ENCODE measurements at places on chromosomes 3 and 15.

- no peak for DNase-seq
These were observed 267.3 kb downstream of the TLE3 start for GRCh38 chr15:69830430-69830829.

DNA sequence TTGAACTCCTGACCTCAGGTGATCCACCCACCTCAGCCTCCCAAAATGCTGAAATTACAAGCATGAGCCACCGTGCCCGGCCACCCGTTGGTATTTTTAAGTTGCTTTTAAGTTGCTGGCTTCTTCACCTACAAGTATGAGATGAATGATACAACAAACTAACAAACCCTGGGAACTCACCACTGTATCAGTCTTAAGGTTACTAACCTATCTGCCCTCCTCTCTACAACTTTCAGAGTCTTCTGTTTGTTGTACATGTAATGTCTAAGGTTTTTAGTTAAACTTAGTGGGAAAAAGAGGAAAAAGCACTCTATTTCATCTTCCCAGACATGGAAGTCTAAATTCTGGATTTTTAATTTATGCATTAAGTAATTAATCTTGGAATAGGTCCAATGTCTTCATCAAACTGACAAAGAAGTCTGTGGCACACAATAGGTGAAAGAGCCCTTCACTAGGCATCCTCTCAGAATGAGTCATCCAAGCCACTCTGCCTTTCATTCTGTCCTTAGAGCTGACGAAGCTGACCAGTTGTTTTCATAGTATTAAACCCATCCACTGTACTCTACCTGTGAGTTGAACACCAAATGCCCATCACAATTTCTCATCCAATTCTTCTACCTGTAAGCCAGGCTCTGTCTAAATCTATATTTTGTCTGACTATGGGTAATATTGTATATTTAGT, 936.1 kb downstream of the TUSC7 start:
- no peak for DNase-seq

- no peak for DNase-seq
These were observed 87.7 kb downstream of the REC114 start for GRCh38 chr15:73530649-73531048.

- DNase-seq: no peak
These were observed 40.5 kb downstream of the OSTN start for GRCh38 chr3:191239407-191240031.

GRCh38 chr3:170078620-170079281, 41.0 kb downstream of the GPR160 start:
- no peak for DNase-seq

- no peak for DNase-seq
These were observed 41.5 kb downstream of the TOPBP1 start for GRCh38 chr3:133620066-133620784.

DNA sequence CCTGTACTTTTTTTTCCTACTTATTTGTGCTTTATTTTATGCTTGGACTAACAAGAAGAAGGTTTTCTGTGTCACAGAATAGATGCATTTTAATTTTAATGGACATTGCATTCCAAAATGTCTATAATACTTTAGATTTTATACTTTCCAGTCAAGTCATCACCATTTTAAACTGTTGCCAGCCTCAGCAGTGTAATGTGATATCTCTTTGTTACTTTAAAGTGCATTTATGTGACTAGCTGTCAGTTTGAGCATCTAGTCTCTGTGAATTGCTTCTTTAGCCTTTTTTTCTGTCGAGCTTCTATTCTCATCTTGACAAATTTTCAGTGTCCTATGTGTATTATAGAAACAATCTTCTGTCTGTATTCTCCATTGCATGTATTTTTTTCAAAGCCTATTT, 511.4 kb upstream of the CBLB start:
- no peak for DNase-seq

GRCh38 chr15:51623386-51623938, 891 bp upstream of the DMXL2 start:
- no peak for DNase-seq

GRCh38 chr15:62209821-62210220, 44.7 kb upstream of the C2CD4B start:
- no peak for DNase-seq

DNA sequence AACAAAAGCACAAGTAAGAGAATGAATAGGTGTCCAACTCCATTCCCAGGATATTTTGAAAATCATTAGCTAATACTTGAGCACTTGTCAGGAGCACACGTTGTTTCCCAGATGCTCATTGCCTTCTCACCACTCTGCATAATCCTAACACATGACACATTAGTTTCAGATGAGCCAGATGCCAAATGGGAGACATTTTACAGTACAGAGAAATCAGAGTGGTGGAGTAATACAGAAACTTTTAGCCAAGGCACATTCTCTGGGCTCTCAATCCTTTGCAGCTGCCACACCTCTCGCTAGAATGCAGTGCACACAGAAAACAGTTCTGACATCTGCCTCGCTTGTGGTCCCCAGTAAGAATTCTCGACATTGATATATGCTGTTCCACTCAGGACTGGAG, 76.6 kb downstream of the P3H2 start:
- DNase-seq: no peak

DNA sequence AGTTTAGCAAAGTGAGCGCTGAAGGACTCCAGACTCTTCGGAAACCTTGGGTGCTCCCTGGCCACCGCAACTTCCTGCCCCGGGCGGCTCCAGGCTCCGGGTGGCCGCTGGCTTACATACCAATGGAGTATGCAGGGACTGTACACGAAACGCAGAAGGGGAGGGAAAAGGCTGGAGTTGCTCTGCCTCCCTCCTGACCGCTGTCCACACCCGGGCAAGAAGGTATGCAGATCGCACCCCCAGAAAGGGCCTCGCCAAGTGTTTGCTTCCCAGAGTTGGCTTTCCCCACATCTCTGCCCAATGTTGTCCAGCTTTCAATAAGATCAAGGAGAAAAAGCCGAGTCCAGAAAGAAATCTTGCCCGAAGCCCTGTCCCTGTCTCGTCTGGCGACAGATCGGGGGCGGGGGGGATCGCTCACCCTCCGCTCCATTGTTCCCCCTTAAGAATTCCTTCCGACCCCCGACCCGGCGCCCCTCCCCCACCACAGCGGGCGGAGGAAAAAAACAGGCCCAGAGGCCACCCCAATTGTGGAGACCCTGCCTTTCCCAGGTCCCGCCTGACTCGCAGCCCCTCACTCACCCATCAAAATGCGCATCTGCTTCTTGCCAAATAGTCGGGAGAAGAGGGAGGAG, 533 bp downstream of the ARF4 start:
- DNase-seq: peak; percentile 75

DNA sequence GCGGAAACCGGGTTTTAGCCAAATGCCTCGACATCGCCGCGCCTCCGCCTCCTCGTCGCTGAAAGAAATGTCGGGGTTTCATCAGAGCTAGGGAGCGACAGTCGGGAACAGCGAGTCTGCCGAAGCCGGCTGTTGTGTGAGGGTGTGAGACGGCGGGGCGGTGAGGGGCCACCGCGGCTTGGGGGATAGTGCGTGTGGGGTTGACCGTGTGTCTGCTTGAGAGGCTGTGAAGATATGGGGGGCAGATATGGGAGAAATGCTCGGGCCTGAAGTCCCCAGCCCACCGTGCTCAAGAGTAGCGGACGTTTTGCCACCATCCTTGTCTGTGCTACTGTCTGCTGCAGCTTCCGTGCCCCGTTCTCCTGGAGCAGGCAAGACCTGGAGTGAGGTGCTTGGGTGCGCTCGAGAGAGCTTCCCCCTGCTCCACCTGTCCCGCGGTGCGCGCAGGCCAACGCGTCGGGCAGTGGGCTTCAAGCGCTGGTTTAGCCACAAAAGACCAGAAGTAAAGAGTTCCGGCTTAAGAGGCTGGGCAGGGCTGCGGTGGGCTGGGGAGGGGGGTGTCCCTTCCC, 716 bp upstream of the ISLR2 start:
- no peak for DNase-seq

- DNase-seq: no peak
These were observed 21.7 kb downstream of the RPLP1 start for GRCh38 chr15:69474291-69474690.

DNA sequence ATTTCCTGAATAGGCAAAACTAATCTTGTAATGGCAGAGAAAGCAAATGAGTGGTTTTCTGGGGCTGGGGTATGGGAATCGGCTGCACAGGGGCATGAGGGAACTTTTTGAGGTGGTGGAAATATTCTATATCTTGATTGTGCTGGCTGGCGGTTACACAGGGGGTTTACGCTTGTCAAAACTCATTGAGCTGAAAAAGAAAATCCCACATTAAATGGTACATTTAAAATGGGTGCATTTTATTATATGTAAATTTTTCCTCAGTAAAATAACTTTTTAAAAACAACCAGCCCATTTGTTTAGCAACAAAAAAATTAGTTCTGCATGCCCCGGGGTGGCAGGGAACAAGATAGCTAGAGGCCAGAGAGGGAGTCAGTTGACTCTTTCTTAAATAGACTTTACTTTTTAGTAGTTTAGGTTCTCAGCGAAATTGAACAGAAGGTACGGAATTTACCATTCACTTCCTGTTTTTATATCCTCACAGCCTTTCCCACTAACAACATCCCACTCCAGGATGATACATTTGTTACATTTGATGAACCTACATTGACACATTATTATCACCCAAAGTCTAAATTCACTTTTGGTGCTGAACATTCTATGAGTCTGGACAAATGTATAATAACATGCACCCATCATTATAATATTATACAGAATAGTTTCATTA, 41.2 kb upstream of the BCL2A1 start:
- no peak for DNase-seq

- no peak for DNase-seq
These were observed 41.1 kb downstream of the LYZL4 start for GRCh38 chr3:42369304-42369703.

GRCh38 chr3:123310741-123311140, 109.0 kb downstream of the SEC22A start:
- no peak for DNase-seq

GRCh38 chr15:64703632-64703959, 71.8 kb downstream of the RBPMS2 start:
- DNase-seq: no peak

- DNase-seq: no peak
These were observed 764.5 kb downstream of the TUSC7 start for GRCh38 chr3:117473981-117474538.

- DNase-seq: no peak
These were observed 47.2 kb upstream of the PXYLP1 start for GRCh38 chr3:141184430-141184829.

- no peak for DNase-seq
These were observed 19.2 kb downstream of the GRIP2 start for GRCh38 chr3:14520967-14521366.

DNA sequence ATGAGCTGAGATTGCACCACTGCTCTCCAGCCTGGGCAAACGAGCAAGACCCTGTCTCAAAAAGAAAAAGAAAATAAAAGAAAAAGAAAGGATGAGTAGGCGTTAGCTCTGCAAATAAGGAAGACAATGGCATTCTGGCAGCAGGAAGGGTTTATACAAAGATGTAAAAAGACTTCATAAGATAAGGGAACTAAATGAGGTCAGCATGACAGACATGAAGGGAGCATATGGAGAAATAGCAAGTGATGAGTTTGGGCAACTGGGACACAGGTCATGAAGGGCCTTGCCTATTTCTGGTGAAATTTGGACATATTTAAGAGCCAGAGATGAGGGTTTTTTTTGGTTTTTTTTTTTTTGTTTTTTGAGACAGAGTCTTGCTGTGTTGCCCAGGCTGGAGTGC, 24.5 kb downstream of the TMEM266 start:
- no peak for DNase-seq

DNA sequence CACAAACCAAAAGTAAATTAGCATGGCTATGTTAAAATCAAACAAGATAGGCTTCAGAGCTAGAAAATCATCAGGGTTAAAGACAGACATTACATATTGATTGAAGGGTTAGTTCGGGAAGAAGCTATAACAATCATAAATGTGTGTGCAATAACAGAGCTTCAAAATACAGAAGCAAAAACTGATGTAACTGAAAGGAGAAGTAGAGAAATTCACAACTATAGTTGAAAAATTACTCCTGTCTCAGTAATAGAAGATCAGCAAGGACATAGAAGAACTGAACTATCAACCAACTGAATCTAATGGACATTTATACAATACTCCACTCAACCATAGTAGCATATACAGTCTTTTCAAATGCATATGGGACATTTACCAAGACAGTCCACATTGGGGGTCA, 59.4 kb downstream of the MCTP2 start:
- no peak for DNase-seq

DNA sequence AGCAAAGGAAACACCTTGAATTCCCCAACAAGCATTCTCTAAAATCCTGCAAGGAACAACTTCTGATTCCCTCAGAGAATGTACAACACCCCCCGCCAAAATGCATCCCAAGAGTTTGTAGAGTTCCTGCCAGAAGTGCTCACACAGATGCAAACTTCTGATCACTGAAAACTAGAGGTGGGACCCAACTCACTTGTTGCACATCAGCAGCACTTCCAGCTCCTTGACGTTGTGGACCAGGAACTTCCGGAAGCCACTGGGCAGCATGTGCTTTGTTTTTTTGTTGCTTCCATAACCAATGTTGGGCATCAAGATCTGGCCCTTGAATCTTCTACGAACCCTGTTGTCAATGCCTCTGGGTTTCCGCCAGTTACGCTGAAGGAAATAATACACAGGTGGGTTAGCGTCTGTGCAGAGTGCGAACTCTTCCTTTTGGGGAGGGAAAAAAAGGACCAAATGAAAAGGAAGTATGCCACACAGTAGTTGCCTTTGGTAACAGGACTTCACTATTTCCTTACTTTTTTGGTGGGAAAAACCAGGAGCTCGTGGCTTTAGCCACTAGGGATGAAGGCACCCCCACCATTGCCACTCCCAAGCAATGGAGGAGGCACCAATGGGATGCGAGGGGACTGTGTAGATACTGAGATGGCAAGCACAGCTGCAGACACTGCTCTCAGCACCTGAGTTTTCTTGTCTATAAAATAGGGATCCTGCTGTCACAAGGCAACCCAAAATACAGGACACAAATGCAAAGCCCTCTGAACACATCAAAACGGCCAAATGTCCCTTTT, 2.0 kb downstream of the RPL32 start:
- peak; percentile 30 for DNase-seq

- peak; percentile 26 for DNase-seq
These were observed 900 bp upstream of the EOMES start for GRCh38 chr3:27723001-27723445.

- no peak for DNase-seq
These were observed 1052.8 kb downstream of the NAALADL2 start for GRCh38 chr3:175911937-175912336.

- no peak for DNase-seq
These were observed 25.3 kb downstream of the LPP start for GRCh38 chr3:188179006-188179966.
